Posterior cingulate gyrus (tissue), 11 donors: ENCODE measurements at places on chromosomes 6 and 20.

DNA sequence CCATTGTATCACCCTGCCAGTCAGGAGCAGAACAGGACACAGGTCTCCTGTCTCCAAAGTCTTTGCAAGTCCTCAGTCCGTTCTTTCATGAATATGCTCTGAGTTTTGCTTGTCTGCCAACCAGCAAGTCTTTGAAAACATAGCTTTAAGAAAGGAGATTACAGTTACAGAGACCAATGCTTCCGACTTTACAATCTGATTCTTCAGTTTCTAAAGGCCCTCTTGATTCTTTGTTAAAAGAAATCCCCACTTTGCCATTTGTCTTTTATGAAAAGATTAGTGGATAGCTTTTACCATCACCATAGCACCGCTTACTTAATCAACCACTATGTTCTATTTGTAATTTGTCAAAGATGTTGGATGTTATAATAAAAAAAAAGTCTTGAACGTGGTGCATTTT, 562.8 kb upstream of the BTBD3 start:
- DNase-seq = no peak

DNA sequence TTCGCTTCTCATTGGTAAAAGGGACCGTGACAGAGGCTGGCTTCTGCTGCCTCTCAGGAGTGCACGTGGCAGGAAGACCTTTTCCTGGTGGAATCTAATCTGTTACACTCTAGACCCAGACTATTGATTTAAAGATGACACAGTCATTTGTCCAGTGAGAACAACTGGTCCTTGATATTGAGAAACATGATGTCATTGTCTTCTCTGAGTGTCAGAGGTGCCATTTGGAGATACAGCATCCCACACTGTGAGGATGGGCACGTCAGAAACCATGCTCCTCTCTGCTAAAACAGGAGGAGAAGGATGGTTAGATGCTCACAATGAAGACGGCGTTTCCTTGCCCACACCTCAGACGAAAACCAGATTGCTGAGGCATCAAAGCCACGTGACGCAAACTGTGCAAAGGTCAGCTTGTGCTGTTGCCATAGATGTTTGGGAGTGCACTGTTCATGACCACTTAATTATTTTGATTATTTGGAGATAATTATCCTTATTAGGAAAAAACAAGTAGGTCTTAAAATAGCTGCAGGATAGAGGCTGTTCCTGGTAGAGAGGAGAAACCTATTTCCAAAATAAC, 169.0 kb downstream of the SMOC2 start:
- DNase-seq = no peak

- no peak for DNase-seq
Observed at GRCh38 chr6:35311390-35312075, 13.9 kb downstream of the DEF6 start.

DNA sequence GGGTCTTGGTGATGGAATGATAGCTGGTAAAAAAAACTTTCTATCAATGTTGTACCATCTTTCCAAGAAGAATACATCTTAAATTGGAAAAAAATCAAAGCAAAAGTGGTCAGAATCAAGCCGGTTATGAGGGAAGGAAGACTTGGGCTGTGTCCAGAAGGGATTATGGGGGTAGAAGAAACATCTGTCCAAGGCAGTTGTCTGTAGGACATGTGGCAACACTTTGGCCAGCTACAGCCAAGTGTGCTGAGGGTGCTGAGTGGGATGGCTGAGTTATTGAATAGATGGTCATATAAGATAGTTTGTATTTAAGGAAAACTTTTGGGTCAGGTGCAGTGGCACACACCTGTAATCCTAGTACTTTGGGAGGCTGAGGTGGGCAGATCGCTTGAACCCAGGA, 38.4 kb downstream of the INSM1 start:
- DNase-seq = no peak

- no peak for DNase-seq
Observed at GRCh38 chr20:1255675-1256074, 10.4 kb upstream of the SNPH start.

- no peak for DNase-seq
Observed at GRCh38 chr20:7866285-7866684, 74.0 kb downstream of the HAO1 start.

- no peak for DNase-seq
Observed at GRCh38 chr6:139701695-139702094, 327.2 kb upstream of the CITED2 start.

- DNase-seq = no peak
Observed at GRCh38 chr6:89602166-89602565, 36.4 kb downstream of the LYRM2 start.

DNA sequence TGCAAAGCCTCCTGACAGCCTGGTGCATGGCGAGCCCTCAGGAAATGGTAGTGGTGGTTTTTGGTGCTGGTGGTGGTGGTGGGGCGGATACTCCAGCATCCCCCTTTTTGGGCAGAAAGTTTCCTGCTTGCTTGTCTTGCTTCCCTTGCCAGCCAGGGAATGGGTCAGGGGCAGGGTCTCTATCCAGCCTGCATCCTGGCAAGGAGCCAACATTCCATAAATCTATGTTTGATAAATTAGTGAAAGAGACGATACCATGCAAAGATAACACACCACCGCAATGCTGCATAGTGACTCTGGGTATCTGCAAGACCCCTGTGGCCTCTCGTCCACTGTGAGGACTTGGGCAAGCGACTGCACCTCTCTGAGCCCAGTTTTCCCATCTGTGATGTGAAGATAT, 246.2 kb downstream of the LRFN2 start:
- no peak for DNase-seq

- DNase-seq = no peak
Observed at GRCh38 chr20:52490711-52491430, 299.3 kb upstream of the ZFP64 start.

- DNase-seq = no peak
Observed at GRCh38 chr6:4941782-4942672, 61.8 kb downstream of the RPP40 start.

- DNase-seq = no peak
Observed at GRCh38 chr6:101351173-101351572, 42.3 kb upstream of the GRIK2 start.

DNA sequence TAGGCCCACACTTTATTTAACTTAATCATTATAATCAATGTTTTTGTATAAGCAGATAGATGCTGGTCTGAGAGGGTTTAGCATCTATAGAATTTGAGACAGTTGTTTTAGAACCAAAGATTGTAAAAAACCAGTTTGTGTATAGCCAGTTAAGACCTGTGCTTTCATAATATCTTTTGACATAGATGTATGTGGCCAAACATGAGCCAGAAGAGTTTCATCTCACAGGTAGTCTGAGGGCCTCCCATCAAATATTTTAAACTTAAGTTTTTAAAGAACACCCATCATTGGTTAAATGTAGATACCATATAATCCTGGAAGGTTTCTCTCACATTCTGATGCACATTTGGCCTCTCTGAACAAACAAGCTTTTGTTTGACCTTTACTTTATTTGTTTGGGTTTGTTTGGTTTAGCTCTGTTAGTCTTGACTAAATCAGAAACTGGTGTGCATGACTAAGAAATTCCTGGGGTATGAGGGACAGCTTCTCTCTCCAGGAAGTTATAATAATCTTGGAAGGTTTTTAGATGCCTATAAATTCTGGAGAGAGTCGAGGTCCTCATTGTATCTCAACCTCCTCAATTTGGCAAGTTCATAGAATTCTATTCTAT, 58.0 kb upstream of the TMEM200A start:
- no peak for DNase-seq

- peak; percentile 76 for DNase-seq
Observed at GRCh38 chr6:164533045-164533362, 776.4 kb downstream of the C6orf118 start.

DNA sequence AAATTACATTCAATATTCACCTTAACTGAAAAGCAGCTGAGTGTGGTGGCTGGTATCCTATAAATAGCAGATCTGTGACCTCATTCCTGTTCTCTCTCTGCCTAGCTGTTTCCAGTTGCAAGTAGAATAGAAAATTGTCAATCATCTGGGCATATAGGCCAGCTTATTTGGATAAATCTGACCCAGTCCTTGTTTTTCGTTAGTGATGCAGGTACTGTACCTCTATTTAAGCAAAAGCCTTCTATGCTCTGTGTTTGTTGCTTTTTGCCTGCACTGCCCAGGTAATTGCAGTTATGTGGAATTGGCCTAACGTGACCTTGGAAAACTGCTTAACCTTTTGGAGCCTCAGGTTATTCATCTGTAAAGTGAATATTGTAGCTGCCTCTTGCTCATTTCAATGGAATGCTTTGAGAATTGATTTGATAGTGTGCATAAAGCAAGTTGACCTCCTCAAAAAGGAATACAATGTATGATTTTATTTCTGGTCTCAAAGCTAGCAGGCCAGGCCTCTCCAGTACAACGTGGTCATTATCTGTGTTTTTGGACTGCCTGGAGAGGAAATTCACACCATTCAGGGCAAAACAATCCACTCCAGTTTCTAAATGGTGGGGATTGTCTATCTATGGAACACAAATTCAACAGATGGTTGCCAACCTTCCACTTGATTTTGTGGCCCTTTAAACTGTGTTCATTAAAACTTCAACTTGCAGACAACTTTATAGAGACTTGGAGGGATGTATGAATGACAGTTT, 508.7 kb upstream of the CITED2 start:
- no peak for DNase-seq

GRCh38 chr6:106783640-106784566, 154.5 kb downstream of the QRSL1 start:
- no peak for DNase-seq

DNA sequence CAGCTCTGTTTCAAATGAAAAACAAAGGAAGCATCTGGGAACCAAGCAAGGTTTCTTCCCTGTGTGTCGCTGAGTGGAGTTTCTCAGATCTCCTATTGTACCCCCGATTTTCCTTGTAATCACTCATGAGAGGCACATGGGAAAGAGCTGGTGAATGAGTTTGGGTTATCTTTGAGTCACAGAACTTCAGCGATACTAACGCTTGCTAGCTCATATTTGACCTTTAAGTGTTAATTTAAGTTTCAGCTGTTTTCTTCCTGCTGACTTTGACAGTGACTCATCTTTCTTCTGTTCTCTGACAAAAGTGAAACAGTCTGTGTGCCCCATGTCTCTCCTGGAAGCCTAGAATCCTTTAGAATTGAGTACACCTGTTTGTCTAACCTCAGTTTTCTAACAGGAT, 261.1 kb upstream of the RGS17 start:
- no peak for DNase-seq

DNA sequence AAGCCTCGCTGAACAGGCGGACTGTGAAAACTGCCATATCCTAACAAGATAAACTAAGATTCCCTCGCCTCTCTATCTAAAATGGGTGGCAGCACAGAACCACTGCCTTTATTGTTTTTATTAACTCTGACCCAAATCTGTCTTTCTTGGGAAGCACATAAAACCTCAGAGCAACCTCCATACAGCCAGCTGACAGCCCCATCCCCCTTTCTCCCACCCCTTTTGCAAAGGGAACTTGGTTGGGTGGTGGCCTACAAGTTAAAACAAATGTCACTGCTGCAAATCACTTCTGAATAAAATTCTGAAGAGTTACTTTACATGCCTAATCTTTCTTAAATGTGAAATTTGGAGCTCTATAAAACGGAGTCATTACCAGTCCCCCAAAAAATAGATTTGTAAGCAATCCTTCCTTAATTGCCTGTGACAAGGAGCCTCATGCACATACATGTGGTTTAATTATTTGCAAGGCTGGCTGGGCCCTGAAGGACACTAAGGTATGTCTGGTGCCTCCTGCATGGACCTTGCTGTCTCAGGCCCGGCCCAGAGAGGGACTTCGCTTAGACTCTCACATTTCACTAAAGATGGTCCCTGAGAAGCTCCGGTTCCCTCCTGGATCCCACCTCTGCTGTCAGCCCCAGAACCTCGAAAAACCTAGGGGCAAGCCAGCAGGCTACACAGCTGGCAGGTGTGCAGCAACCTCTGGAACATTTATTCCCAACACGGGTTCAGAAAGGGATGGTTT, 21.7 kb downstream of the PXDC1 start:
- DNase-seq = no peak

DNA sequence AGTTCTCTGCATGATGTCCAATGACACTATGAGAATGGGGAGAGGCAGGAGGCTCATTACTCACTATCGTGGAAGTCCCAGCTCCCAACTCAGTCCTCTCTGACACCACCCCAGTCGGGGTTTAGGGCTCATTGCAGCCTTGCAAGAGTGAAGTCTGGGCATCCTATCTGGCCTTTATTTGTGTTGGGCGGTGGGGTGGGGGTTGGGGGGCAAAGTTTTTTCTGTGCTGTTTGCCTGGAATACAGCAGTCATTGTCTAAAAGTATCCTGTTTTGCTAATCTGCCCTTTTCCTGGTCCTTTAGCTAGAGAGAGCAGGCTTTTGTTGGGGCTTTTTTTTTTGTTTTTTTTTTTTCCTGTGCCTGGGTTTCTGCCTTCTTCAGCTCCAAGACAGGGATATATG, 174.2 kb downstream of the MYLK4 start:
- no peak for DNase-seq

DNA sequence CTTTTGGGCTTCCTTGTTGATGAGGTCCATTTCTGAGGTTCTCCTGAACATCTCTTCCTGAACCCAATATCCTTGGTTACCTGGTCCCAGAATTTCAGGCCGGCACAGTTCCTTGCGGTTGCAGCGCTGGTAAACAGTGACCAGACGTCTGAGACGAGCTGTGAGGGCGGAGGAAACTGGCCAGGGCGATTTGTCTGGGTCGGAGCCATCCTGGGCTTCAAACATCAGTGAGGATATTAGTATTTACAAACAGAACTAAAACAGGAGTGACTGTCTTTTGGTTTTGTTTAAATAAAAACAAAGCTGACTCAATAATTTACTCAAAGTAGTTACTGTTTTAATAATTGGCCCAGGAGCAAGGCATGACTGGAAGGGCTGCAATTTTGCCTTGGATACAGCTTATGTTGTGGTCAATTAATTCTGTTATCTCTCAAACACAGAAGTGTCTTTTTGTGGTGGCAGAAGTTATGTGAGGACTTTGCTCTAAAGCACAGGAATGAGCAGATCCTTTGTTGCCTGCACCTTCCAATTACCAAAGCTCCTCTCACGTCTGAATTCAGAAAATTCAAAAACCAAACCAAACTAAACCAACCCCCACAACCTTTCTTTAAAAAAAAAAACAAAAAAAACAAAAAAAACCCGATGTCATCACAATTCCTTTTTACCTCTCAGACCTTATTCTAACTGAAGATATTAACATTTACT, 58.7 kb upstream of the EMILIN3 start:
- no peak for DNase-seq

GRCh38 chr6:113380591-113380990, 476.6 kb upstream of the MARCKS start:
- DNase-seq = no peak

DNA sequence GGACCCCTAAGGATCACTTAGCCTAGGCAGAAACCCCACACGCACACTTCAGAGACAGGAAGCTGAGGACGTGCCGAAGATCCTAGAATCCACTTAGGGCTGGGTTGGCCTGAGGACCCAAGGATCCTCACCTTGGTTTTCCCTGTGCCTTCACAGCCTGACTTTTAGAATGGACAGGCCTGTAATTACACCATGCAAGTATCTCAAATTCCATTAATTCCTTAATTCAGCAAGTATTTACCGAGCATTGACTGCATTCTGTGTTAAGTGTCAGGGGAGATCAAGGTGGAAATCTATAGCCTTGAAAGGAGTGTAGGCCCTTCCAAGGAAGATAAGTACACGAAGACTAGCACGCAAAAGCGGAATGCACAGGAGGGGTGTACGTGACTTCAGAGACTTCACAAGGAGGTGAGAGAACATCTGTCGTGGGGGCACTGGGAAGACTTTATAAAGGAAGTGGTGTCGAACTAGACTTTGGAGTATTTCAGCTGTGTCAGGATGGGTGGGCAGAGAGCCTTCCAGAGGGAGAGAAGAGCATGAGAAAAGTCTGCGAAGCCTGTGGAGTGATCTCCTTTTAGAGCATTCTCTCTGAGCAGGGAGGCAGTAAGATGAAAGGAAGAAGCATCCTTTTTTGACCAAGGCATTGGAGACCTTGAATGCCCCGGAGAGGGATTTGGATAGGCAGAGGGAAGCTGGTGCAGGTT, 4.0 kb downstream of the DSP start:
- DNase-seq = no peak

GRCh38 chr6:17015551-17016381, 86.1 kb upstream of the STMND1 start:
- no peak for DNase-seq
